ENCODE measurements at places on chromosomes 6 and 20.
A peak's percentile ranks its signal among the peaks of the same experiment; 100 is the strongest.

DNA sequence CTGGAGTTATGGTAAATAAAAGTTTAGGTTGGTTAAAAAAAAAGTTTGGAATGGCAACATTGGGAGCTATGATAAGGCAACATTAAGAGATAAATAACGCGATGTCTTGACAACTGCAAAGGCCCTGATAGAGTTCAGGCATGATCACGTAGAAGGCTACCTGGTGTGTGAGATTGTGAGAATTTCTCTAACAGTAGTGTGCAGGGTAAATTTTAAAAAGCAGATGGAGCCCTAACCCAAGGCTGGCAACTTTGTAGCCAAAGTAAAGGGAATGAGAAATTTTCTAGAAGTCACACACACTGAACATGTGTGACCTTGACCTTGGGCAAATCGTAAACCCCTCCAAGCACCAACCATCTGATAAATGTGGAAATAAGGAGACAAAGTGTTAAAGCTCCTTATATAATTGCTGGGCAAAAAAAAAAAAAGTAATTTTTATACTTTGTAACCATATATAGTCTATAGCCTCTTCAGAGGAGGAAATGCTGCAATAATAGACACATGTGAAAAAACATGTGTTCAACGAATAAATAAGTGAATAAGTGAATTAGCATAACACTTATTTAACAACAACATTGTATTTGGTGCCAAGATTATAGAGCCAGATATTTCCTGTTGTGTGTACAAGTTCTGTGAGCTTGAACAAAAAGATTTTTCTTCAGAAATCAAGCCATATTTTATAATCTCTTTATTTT lies 18.2 kb downstream of the KCNQ5 start:
- DNase-seq: no peak

GRCh38 chr20:47143657-47144056 lies 212.8 kb downstream of the ZMYND8 start:
- no peak for DNase-seq

DNA sequence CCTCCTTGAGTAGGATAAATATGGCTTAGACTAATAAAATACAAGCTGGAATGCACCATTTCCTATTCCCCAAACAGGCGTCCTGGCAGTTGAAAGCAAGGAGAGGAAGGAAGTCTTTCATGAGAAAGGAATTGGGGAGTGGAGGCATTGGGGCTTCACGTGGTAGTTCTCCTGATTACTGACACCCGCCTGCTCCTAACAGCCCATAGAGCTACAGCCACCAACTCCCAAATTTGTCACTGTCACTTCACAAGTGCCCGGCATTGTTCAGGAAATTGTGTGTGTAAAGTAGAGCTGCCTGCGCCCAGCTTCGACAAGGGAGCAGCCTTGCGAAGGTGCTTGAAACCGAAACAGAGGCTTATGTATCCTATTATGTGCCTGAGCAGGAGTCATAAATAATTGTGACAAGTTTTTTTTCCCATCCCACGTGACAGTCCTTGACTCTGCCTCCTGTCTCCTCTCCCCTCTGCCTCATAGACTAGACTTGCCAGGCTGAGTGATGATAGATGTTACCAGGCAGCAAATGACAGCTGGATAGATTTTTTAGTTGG lies 301.7 kb upstream of the ZFP64 start:
- DNase-seq: peak; percentile 2

GRCh38 chr6:14276667-14277404 lies 159.3 kb downstream of the CD83 start:
- no peak for DNase-seq

DNA sequence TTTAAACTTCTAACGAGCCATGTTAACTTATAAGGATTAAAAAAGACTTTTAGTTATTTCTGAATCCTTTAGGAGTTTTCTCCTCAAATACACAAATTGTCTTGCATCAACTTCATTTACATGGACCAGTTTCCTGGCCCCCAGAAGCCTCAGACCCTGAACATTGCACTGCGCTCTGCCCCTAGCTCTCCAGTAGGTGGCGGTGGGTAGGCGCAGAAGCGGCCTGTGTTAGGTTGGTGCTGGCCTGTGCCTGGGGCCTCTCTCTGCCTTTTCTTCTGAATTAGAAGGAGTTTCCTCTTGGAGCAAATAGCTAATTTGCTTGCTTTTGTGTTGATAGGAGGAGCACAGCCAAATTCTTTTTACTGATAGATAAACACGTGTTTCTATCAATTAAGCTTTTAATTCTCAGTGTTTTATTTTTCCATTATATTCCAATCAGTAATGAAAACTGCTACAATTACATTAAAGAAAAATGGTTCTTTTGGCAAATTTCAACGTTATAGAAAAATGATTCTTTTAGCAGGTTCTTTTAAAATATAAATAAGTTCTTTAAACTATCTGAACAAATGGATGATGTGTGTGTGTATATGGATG lies 44.4 kb downstream of the DTD1 start:
- peak; percentile 34 for DNase-seq
